Ovary (tissue), 10 donors: ENCODE measurements at places on chromosomes 13 and 19. TPM values are rescaled to one million over a fixed set of nuclear protein-coding genes. Genes with fewer than 3 reads are reported as not detected.

GRCh38 chr13:50366488-50367174 lies 351.4 kb downstream of the KCNRG start:
- DNase-seq = no peak

GRCh38 chr19:55272142-55272541 lies 7.8 kb downstream of the HSPBP1 start:
- DNase-seq = no peak

Gene SPIB
- polyA plus RNA-seq = not detected

Gene COX7A1
- polyA plus RNA-seq = 36.0 TPM

Gene NPAS1
- 0.31 TPM for polyA plus RNA-seq
